ENCODE measurements at places on chromosomes 7 and 10.

- no peak for ATAC-seq
These were observed 176.6 kb upstream of the TNS3 start for GRCh38 chr7:47758546-47758945.

DNA sequence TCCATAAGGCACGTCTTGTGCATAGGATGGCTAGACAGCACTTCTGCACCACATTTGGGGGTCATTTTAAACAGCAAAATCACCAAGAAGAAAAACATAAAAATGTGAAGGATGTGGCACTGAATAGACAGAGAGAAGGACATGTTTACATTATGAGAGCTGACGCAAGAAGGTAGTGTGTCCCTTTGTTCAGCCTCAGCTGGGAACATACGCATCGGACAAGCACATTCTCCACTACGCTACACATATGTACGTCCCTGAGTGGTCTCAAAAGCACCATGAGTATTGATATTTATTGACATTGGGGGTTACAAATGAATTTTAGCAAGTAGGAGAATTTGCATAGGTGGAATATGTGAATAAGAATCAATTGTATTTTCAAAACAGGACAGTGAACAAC, 20.2 kb downstream of the DDC start:
- ATAC-seq = no peak

DNA sequence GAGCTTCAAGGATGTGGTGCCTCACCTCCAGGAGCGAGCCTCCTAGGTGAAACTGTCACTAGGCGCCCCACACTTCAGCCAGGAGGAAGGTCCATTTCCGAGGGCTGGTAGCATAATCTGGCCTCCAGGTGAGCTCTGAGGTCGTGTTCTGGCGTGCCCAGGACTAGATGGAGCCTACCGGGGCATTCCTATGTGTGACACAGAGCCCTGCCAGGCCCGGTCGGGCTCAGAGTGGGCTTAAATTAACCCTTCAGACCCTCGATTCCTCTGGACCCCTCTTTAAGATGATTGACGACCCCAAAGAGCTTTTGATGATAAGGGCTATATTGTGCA, 233.1 kb downstream of the EBF3 start:
- no peak for ATAC-seq

DNA sequence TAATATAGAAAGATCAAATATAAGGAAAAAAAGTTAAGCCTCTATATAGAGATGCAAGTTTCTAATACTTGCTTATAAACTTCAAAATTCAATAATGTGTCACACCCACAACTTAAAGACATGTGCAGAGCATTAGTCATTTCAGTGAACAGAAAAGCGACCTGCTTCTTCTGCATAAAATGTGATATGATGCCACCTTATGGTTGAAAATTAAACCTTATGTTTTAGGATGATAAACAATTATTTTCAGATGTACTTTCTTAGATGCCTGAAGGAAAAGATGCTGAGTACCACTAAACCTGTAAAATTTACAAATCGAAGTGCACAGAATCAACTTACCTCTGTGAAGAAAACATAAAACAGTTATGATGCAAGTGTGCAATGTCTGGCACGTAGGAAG, 96.0 kb downstream of the MTERF1 start:
- no peak for ATAC-seq

- no peak for ATAC-seq
These were observed 13.2 kb upstream of the EVX1 start for GRCh38 chr7:27229448-27229847.

DNA sequence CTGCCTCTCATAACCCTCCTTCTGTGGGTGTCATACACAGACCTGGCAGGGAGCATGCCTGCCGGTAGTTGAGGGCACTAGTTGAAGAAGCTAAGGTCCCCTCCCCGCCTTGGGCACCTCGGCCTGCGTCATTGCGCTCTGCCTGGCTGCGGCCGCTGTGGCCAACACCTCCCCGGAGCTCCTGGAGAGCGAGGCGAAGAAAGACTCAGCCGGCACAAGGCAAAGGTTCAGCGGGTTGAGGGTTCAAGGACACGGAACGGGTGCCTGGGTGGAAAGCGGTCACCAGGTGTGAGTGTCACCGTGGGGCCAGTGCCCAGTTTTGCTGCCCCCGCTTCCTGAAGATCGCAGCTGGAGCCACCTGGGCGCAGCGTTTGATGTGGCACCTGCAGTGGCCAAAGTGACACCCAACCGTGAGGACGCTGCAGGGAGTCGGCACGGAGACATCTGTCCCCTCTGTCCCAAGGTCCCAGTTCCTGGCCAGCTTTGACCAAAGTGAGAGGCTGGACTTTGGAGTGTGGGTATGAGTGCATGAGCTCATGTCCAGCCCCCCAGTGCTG, 14.8 kb upstream of the ZNF735 start:
- no peak for ATAC-seq

DNA sequence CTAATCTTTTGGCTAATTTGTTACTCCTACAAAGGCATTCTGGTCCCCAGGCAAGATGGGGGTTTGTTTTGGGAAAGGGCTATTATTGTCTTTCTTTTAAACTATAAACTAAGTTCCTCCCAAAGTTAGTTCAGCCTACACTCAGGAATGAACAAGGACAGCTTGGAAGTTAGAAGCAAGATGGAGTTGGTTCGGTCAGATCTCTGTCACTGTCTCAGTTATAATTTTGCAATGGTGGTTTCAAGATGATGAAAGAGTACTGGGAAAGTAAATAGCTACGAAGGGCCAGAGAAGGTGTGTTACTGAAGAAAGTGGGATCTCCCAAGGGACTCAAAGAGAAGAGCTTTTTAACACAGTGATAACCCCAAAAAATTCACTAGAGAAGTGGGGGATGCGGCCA, 10.3 kb upstream of the MYO1G start:
- ATAC-seq = no peak

GRCh38 chr10:12876266-12876665, 125.2 kb downstream of the CCDC3 start:
- no peak for ATAC-seq

DNA sequence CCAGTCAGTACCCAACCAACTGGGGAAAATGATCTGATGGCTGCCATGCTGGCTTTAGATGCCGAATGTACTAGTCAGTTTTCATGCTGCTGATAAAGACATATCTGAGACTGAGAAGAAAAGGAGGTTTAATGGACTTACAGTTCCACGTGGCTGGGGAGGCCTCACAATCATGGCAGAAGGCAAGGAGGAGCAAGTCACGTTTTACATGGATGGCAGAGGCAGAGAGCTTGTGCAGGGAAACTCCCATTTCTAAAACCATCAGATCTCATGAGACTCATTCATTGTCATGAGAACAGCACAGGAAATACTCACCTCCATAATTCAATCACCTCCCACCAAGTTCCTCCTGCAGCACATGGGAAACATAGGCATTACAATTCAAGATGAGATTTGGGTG, 508.9 kb upstream of the NRP1 start:
- ATAC-seq = no peak

GRCh38 chr10:29730458-29730857, 95.7 kb upstream of the SVIL start:
- ATAC-seq = no peak

GRCh38 chr7:14834456-14834855, 68.1 kb downstream of the DGKB start:
- no peak for ATAC-seq

Measured in gastroesophageal sphincter (tissue), 4 donors.